ENCODE measurements at places on chromosomes 2 and 18.

DNA sequence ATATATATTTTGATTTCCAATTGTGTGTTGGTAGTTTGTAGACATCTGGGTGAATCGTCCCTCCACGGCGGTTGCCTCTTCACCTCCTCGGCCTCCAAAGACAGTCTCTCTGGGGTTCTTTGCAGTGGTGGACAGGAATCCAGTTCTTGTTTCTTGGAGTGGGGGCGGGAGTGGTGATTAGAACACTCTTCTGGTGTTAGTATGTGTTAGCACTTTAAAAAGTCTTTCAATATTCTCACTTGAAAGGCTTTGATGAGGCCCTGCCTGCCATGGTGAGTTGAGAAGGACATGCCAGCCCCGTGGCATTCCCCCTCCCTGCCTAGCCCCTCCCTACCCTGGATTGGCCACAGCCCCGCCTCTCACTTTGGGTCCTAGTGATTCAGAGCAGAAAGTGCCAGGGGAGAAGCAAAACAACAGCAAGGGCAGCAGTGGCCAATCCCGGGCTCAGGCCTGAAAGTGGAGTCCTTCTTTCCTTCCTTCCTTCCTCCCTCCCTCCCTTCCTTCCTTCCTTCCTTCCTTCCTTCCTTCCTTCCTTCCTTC lies 316.8 kb upstream of the HS6ST1 start:
- no peak for DNase-seq

GRCh38 chr2:26575836-26576564 lies 65.2 kb downstream of the CIB4 start:
- no peak for DNase-seq

DNA sequence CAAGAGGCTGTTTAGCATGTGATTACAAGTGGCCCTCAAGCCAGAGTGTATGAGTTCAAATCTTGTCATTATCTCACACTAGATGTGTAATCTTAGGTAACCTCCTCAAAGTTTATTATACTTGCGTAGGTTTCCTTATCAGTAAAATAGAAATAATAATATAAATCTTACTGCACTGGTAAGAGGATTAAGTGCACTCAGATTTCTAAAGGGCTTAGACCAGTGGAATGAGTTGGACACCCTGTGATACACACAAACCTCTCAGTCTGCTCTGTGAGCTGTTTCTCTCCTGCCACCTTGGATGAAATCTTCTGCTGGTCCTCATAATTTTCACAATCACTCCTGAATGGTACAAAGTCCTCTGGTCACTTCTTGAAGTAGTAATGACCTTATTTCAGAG lies 145.4 kb upstream of the ZNF516 start:
- no peak for DNase-seq

GRCh38 chr2:79181617-79182016 lies 22.1 kb upstream of the REG3A start:
- no peak for DNase-seq

GRCh38 chr2:157792335-157793052 lies 83.6 kb downstream of the ACVR1 start:
- DNase-seq: no peak

- no peak for DNase-seq
Observed at GRCh38 chr2:54895730-54896129, 154.5 kb downstream of the RTN4 start.

- DNase-seq: no peak
Observed at GRCh38 chr2:174176898-174177297, 71.4 kb downstream of the OLA1 start.

DNA sequence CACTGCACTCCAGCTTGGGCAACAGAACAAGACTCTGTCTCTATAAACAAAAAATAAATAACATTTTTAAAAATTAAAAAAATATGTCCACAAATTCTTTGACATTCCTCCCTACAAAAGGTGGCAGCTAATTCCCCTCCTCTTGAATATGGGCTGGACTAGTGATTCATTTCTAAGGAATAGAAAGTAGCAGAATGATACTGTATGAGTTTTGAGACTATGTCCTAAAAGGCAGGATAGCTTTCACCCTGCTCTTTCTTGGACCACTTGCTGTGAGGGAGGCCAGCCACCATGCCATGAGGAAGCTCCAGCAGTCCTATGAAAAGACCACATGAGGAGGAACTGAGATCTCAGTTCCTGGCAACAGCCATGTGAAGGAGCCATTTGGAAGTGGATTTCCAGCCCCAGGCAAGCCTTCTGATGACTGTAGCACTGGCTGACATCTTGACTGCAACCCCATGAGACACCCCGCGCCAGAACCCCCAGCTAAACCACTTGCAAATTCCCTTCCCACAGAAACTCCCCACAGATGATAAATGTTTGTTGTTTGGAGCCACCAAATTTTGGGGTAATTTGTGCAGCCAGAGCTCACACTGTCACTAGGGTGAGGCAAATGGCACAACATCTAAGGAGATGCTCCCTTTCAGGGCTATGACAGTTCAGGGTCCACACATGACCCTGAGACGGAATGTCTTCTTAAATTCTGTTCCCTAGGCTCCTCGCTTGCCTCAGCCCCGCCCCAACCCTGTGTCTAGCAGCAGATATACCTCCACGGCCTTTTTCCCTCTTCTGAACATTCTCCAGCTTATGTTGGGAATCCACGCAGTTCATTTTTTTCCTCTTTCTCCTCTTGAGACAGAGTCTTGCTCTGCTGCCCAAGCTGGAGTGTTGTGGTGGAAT lies 17.1 kb upstream of the ATOH8 start:
- no peak for DNase-seq

DNA sequence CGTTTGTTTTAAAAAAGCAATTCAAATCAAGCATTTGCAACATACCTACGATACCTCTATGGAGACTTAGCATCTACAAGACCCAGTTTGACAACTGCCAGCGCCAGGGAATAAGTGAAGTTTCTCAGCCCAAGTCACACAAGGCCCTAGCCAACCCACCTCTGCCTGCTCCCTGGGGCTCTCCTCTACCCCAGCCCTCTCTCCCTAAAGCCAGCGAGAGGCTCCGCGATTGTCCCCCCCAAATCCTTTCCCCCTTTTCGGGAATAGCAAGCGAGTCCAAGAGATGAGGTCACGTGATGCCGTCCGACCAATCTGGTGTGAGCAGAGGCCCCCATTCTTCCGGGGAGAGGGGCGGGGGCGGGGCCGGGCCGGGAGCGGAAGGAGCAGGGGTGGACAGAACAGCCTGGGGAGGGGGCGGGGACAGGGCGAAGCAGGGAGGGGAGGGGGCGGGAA lies 102.2 kb upstream of the RAB6C start:
- DNase-seq: peak; percentile 90

Data from CD4-positive, alpha-beta T cell treated with Interleukin-4 for 1 hour (primary cell).